ENCODE measurements at places on chromosomes 11 and 22. TPM values are rescaled to one million over a fixed set of nuclear protein-coding genes. Genes with fewer than 3 reads are reported as not detected.

- DNase-seq = no peak
Observed at GRCh38 chr11:68173926-68174325, 39.2 kb downstream of the KMT5B start.

DNA sequence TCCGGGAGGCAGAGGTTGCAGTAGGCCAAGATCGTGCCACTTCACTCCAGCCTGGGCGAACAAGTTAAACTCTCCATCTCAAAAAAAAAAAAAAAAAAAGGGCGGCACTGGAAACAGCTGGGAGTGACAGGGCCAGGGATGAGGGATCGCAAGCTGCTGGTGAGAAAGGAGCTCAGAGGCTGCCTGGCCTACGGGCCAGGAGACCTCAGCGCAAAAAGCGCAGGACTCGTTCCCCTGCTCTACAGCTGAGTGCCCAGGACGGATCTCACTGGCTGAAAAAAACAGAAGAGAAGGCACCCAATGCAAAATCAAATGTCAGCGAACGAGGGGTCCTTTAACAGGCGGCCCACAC is 650 bp upstream of the NUP50 start:
- no peak for DNase-seq

- DNase-seq = peak; percentile 59
Observed at GRCh38 chr22:37454857-37455686, 27.8 kb upstream of the ELFN2 start.

- DNase-seq = no peak
Observed at GRCh38 chr22:24437741-24438328, 10.4 kb downstream of the ADORA2A start.

- DNase-seq = no peak
Observed at GRCh38 chr22:42060489-42060888, 10.1 kb downstream of the NAGA start.

DNA sequence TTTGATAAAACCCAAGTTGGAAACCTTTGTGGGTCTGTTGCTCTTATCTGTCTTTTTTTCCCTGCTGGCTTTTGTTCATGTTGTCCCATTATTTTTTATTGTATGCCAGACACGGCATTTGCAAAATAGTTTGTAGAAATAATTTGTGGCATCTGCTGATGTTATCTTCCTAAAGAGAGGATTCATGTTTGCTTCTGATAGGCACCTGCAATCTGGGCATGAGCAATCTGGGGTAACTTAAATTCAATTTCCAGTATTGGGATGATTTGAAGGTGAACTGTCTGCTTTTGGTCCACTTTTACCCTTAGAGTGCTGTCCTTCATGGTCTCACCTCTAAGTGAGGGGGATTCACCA is 126.9 kb downstream of the CEP164 start:
- no peak for DNase-seq

- DNase-seq = no peak
Observed at GRCh38 chr11:2110521-2110920, 28.7 kb downstream of the IGF2 start.

CATSPERZ gene
- not detected for total RNA-seq

VPREB1 gene
- not detected for total RNA-seq

ANGPTL5 gene
- total RNA-seq = 0.71 TPM

SHISA8 gene
- not detected for total RNA-seq

PLAAT2 gene
- total RNA-seq = 2.9 TPM

Measured in lower lobe of right lung (tissue), 2 donors.